ENCODE measurements at places on chromosomes 12 and 14. TPM values are rescaled to one million over a fixed set of nuclear protein-coding genes. Genes with fewer than 3 reads are reported as not detected.

The ACOT2 gene
- 22.8 TPM for total RNA-seq

The EML1 gene
- total RNA-seq: 44.8 TPM

The ENO2 gene
- total RNA-seq: 3.5 TPM

The TNS2 gene
- total RNA-seq: 97.7 TPM

The TMTC1 gene
- 106 TPM for total RNA-seq

The PRKAG1 gene
- total RNA-seq: 40.0 TPM

The ANO4 gene
- total RNA-seq: 1.0 TPM

The FAM181A gene
- not detected for total RNA-seq

The RASSF9 gene
- 7.9 TPM for total RNA-seq
